Mucosa of descending colon (tissue), 3 donors: ENCODE measurements at places on chromosomes 3 and 15. TPM values are rescaled to one million over a fixed set of nuclear protein-coding genes. Genes with fewer than 3 reads are reported as not detected.
A peak's percentile ranks its signal among the peaks of the same experiment; 100 is the strongest.

DNA sequence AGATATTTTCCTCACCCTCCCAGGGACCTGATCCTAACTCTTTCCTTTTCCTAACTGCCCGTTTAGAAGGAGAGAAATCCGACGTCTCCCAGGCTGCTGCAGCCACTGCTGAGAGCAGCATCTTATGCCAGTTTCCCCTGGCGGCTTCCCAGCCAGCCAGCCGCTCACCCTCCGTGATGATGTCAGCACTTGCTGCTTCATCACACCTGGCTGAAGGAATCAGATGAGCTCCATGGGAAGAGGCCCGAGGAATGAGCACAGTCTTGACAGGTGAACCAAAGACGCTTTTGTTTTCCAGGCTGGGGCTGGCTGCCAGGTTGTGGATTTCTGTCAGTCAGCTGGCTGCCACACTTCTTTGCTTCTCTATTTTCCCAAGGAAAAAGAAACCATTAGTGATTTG lies 445.1 kb upstream of the RBMS3 start:
- DNase-seq, result no peak

EAF2 gene
- 8.9 TPM for total RNA-seq

GRCh38 chr3:103067963-103068362 lies 633.1 kb downstream of the ZPLD1 start:
- no peak for DNase-seq

GRCh38 chr3:142963516-142964448 lies at the start of gene PAQR9:
TSS of gene PAQR9 (minus strand) at chr3:142963674. CDS start at chr3:142963336, 338 bp downstream.
- no peak for DNase-seq

- DNase-seq, result no peak
Measured at GRCh38 chr15:80333261-80333660, 70.9 kb upstream of the ARNT2 start.

DNA sequence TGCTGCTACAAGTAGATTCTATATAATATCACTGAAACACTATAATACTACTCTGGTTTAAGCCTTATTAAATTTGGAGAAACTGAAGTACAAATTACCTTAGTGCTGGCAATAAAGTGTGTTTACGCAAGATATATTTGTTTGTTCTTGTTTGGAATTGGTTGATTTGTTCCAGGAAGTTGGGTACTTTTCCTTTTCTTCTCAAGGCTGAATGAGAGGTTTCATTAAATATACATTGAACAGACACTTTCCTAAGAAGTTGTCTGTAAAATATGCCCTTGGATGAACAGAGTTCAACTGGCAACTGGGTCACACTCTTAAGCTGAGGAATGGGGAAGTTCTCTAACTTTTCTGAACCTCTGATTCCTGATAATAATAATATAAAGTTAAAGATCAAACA lies 542.1 kb upstream of the NAALADL2 start:
- no peak for DNase-seq

DNA sequence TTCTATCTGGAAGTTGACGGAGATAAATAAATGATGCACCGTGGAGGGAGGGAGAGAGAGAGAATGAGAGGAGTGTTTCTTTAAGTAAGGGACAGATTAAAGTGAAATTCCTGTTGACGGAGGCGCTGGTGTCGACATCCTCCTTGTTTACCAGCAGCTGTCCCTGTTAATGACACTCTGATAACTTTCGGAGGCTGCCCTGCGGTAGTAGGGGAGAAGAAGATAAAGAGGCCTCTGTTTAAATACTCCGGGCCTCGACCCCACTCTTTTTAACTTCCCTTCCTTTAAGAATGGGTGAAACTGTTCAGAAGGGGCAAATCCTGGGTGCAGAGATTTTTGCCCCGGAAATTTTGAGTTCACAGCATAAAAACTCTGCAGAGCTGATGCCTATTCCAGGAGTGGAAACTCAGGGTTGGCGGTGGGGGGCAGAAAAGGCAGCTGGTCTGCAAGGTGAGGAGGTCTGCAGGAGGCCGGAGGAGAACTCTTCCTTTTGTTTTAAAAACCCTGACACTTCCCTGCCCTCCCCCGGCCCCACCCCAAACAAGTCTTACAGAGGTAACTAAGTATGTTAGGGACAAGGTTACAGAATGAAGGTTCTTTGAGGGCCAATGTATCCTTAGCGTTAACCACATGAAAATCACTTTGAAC lies 276.6 kb upstream of the NR2F2 start:
- no peak for DNase-seq

DNA sequence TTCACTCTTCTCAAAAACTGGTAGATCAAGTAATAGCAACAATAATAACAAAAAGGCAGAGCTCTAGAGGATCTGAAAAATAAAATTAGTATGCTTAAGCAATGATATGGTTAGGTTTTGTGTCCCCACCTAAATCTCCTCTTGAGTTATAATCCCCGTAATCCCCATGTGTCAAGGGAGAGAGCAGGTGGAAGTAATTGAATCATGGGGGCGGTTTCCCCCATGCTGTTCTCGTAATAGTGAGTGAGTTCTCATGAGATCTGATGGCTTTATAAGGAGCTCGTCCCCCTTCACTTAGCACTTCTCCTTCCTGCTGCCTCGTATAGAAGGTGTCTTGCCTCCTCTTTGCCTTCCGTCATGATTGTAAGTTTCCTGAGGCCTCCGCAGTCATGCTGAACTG lies 60.2 kb upstream of the ABHD2 start:
- DNase-seq, result no peak

EXD1 gene
- not detected for total RNA-seq

DNA sequence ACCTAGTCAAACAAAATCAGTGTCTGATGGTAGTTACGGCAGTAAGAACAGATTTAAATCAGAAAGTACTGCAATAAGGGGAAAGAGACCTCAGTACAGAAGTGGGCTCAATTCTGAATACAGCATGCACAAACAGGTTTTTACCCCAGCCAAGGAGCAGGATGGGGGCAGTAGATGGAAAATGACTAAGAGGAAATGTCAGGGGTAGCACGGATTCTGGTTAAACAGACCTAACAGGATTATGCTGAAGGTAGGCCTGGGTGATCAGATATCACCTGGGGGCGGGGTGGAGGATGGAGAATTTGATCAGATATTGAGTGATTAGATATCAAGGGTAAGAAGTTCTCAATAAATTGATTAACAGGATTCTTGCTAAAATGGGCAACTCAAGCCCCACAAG lies 19.0 kb downstream of the MESD start:
- no peak for DNase-seq

PRICKLE2 gene
- 4.3 TPM for total RNA-seq

DNA sequence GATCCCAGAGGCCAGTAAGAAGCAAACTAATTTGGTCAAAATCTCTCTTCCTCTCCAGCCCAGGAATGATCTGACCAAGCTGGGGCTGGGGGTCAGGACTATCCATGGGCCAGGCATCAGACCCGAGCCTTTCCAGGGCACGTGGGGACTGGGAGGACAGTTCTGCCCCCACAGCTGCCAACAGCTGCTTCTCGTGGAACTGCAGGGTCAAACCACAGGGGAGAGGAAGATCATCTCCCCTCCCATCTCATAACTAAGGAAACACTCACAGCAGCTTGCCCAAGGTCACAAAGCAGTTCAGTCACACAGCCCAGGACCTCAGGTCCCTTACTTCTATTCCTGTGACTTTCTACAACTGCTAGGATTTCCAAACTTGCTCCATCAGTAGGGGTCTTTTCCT lies 47.1 kb downstream of the DAPK2 start:
- DNase-seq, result no peak

DNA sequence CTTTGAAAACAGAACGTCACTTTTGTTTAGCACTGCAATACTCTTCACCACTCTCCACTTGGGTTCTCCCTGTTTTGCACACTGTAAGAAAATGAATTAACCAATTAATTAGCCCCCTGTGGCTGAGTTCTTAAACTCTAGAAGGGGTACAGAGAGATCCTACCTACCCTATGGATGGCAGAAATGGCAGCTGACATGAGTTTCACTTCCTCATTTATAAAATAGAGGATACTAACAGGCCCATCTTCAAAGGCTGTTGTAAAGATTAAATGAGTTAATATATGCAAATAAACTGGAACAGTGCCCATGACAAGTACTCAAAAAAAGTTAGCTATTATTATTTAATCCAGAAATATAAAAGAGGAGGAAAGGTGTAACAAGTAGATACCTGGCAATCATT lies 36.9 kb downstream of the SUCLG2 start:
- no peak for DNase-seq

BFSP2 gene
- total RNA-seq, result not detected

DNA sequence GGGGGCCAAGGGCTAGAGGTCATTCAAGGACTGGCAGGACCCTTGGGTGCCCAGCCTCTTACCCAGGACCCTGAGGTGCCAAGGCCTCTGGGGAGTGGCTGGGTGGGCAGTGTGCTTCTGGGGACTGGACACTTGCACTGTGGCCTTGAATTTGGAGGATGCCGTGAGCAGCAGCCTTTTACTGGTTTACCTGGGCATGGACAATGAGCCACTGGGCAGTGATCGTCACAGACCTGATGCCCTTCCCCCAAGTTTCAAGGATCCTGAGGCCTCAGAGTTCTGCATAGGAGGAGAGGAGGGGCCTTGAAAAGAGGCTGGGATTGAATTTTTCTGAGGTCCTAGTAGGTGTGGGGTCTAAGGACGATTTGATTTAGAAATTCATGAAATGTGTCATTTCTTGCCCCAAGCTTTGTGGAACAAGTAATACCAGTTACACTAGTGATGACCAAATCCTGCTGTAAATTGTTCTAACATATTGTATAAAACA lies 146.1 kb upstream of the TPM1 start:
- DNase-seq, result peak; percentile 12

ADAMTS7 gene
- total RNA-seq, result 1.3 TPM

ACP3 gene
- 9.6 TPM for total RNA-seq

VPS39 gene
- 74.3 TPM for total RNA-seq

DNA sequence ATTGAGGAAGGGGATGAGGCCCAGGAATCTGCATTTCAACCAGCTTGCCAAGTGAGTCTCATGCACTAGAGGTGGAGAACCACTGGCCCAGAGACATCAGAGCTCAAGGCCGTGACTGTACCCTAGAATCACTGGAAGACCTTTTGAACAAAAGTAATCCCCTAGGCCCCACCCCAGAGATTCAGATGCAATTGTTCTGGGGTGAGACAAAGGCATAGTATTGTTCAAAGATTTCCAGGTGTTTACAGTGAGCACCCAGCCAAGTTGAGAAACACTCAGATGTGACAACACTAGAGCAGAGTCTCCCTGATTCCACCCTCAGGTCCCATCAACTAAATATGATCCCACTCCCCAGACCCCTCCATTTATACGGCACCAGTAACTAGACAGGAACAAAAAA lies 290.3 kb upstream of the TLE3 start:
- no peak for DNase-seq

- DNase-seq, result no peak
Measured at GRCh38 chr3:107959550-107960154, 131.2 kb downstream of the CD47 start.

DNAH12 gene
- total RNA-seq, result 0.16 TPM

DNA sequence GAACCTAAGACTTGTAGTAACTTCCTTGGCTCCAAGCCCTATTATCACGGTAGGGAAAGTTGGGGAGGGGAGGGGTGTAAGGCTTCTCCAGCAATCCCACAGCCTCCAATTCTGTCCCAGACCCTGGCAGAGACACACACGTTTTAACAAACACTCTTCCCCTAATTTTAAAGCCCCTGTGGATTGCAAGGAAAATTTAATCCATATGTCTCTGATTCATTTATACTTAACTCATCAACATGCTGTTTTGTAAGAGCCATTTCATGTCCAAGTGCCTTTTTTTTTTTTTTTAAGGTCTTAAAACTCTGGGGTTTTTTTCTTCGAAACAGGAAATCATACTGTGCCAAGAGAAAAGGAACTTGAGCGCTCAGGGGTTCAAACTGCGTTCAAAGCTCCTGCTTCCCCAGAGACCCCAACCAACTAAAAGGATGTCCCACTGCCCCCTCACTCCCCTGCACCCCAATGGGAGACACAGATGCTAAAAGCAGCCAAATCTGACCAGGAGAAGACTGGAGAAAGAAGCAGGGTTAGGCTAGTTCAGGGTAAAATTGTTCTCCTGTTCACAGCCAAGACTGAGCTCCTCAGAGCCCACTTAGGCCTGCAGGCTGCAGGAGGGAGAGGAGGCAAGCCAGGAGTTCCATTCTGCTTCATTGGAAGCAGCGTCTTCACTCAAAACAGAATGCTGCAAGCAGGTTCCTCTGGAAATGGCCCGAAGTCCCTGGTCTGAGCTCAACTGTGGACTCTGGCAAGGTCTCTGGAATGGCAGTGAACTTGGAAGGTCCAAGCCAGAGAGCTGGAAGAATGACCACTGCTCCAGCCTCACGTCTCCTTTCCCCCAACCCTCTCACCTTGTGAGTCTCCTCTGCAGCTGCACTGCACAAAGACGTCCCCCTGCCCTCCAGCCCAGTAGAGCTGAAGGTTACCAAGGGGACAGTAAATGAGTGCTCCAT lies 172.5 kb downstream of the NTRK3 start:
- no peak for DNase-seq

LSMEM2 gene
- total RNA-seq, result not detected

GRCh38 chr3:32818970-32819511 lies 1.2 kb downstream of the TRIM71 start:
- DNase-seq, result no peak

GRCh38 chr3:110579840-110580550 lies 491.6 kb upstream of the NECTIN3 start:
- no peak for DNase-seq

- DNase-seq, result no peak
Measured at GRCh38 chr3:147757866-147758265, 348.7 kb downstream of the ZIC1 start.

PODXL2 gene
- total RNA-seq, result 18.5 TPM

GRCh38 chr15:92663250-92663951 lies 7.8 kb upstream of the FAM174B start:
- no peak for DNase-seq

RPL15 gene
- total RNA-seq, result 1,277 TPM

DNA sequence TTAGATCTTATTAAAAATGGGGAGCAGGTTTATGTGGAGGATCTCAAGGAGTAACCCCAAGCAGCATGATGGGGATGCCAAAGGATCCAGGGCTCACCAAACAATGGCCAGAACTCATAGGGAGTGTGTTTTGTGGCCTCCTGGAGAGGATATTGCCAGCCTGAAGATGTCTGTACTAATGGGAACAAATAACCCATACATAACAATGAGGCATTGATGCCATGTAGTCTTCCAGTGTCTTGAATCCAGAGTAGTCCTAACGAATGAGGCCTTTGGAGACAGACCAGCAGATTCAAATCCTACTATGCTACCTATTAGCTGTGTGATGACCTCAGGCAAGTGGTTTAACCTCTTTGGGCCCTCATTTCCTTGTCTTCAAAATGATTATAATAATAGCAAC lies 45.0 kb upstream of the CMSS1 start:
- no peak for DNase-seq

SMCO1 gene
- total RNA-seq, result not detected

SCG3 gene
- total RNA-seq, result 0.78 TPM

DNA sequence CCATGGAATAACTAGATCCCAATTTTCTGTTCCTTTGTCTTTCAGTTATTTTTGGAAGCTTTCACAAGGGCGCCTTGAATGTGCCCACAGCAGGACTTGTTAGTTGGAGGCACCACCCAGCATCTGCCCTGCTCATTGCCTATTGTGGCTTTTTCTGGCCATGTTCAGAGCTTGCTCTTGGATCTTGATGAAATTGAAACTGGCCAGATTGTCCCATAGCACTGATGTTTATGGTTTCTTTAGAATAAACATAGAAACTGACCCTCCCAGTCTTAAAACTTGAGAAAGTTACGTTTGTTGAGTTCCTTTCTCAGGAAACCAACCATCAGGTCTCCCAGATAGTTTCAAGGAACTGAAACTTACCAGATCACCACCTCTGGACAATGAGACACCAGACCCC lies 474.7 kb downstream of the IL5RA start:
- DNase-seq, result no peak

GRCh38 chr3:129358177-129358771 lies 70.2 kb downstream of the EFCAB12 start:
- no peak for DNase-seq
